ENCODE measurements at places on chromosomes 3 and 15.

- no peak for DNase-seq
Measured at GRCh38 chr3:125294411-125294810, 80.7 kb downstream of the ZNF148 start.

- no peak for DNase-seq
Measured at GRCh38 chr15:25345943-25346342, 92.9 kb downstream of the UBE3A start.

DNA sequence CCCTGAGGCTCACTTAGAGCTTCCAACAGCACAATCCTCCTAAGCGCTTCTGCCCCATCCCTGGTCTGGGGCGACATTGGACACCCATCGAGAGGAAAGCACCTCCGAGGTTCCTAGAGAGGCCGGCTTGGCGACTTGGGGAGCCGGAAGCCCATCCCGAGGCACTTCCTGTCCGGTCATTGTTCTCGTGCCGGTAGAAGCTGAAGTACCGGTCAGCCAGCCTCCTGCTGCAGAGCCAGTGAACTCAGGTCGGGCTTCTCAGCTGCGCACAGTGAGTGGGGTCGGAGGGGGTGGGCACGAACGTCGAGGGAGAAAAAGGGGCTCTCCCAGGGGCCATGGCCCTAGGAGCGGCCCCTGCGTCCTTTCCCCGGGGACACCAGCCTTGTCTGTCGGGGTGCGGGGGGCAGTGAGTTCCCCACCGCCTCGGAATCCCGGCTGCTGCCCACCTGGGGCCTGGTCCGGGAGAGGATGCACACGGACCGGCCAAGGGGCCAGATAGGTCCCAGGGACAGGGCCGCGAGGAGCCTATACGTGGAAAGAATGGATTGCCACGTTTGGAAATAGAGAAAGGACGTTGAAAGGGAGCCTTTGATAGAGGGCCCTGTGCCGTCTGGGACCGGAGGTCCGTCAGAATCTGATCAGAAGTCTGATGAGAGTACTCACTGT lies at the start of gene ZNF35:
ZNF35 (plus strand) TSS at position 169 of the 666 bp plus-strand sequence. CDS start 2,336 bp downstream, outside the sequence.
- DNase-seq = no peak

- DNase-seq = no peak
Measured at GRCh38 chr3:155196131-155197021, 97.1 kb downstream of the STRIT1 start.

- DNase-seq = no peak
Measured at GRCh38 chr3:32384938-32385337, 6.7 kb upstream of the CMTM7 start.

DNA sequence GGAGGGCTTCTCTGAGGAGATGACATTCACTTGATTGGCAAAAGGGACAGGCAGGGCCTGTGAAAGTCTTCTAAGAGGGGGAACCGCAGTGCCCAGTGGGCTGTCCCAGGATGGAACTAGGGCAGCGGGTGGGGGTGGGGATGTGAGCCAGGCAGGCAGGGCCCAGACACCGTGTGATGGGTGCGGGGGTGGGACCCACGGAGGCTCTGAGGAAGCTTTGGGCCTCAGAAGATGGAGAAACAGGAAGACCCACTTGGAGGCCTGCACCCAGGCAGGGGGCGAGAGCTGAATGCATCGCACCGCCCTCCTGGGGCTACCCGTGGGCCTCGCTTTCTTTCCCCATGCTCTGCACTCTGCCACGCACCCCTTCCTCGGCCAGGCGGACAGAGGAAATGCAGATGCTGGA lies 32.9 kb upstream of the ACAD9 start:
- DNase-seq = no peak

GRCh38 chr15:52440414-52440813 lies 88.3 kb downstream of the MYO5A start:
- no peak for DNase-seq

GRCh38 chr15:78429477-78429876 lies 8.5 kb upstream of the IREB2 start:
- no peak for DNase-seq

GRCh38 chr3:146115619-146116018 lies 45.4 kb downstream of the PLOD2 start:
- no peak for DNase-seq

- no peak for DNase-seq
Measured at GRCh38 chr3:112093180-112093522, 7.0 kb downstream of the C3orf52 start.

GRCh38 chr3:186551387-186551786 lies 7.2 kb upstream of the CRYGS start:
- DNase-seq = no peak

GRCh38 chr15:40688932-40689799 lies 5.8 kb upstream of the RAD51 start:
- no peak for DNase-seq

DNA sequence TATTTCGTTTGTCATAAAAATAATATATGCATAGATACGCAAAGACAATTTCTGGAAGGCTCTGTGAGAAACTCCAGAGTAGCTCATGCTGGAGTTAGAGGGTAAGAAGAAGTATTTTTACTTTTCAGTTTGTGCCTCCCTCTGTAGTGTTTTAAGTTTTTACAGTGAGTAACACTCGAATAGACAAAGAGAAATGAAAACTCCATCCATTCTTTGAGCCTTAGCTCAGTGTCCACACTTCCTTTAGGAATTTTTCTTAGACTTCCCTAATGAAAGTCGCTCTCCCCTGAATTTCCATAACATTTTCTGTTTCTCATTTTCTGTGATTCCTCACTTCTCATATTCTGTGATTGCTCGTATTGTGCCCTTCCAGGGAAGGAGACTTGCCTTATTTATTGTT lies 2.1 kb downstream of the BLOC1S6 start:
- DNase-seq = no peak

GRCh38 chr3:74613521-74614106 lies 845 bp downstream of the CNTN3 start:
- no peak for DNase-seq

DNA sequence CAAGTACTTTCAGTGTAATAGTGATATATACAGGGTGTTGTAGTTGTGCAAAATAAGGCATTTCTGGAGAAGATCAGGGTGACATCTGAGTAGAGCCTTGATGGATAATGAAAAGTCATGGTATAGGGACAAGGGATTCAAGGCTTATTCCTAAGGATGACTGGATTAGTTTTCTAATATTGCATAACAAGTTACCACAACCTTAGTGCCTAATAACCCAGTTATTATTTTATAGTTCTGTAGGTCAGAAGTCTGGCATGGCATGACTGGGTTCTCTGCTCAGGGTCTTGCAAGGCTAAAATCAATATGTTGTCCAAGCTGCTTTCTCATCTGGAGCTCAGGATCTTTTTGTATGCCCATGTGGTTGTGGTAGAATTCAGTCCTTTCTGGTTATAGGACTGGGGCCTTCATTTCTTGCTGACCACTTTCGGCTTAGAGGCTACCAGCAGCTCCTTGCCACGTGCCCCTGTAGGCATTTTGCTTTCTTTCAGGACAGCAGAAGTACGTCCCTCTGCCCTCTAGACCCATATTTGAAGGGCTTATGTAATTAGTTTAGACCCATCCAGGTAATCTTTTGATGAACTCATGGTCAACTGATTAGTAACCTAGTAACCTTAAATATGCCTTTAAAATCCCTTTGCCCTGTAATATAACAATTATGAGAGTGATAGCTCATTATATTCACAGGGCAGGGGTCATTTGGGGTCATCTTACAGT lies 73.2 kb upstream of the LRRFIP2 start:
- no peak for DNase-seq

- DNase-seq = no peak
Measured at GRCh38 chr3:126399351-126399735, 4.6 kb downstream of the CFAP100 start.

DNA sequence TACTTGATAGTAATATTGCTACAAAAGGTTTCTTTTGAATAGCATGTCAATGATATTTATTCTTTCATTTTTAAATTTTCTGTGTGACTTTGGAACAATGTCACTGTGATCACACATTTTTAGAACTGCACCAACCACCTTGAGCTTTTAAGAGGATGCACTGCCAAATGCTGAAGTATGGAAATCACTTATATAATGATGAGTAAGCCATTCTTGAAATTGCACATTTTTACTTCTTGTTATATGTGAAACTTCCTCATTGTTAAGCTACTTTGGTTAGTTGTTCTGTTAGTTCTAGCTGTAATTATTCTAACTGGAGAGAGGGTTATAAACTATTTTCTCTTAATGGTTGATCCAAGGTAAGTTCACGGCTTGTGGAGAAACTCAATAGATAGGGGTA lies 547.5 kb downstream of the ZIC1 start:
- no peak for DNase-seq

- DNase-seq = no peak
Measured at GRCh38 chr3:13206799-13207577, 133.8 kb upstream of the IQSEC1 start.

DNA sequence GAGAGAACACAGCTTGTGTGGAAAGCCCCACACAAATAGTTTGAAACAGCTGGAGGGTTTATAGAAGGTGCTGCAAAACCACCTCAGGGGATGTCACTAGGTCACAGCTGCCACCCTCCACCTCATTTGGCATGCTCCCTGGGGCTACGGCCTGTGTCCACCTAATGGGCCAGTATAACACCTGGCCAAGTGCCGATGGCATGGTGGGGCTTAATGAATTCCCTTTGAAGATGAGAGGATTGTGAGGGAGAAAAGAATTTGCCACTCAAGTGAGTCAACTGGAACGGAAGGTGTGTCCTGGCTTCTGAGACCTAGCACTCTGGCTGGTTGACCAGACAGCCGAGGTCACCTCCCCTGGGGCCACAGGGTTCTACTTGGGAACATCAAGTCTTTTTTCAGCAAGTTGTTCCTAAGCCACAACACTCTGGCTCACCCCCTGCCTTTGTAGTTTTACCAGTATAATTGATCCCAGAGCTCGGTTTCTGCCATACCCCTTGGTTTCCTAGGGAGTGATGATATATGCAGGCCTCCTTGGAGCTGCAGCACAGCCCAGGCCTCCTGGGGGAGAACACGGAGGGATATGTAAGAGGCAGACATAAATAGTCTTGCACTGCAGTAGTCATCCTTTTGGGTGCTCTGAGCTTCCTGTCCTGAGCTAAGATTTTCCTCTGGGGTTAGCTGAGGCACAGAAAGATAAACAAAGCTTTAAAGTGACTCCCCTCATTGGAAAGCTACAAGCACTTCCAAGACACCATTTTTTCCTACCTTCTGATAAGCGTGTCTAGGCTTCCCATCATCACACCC lies 178.2 kb upstream of the LPP start:
- DNase-seq = no peak

DNA sequence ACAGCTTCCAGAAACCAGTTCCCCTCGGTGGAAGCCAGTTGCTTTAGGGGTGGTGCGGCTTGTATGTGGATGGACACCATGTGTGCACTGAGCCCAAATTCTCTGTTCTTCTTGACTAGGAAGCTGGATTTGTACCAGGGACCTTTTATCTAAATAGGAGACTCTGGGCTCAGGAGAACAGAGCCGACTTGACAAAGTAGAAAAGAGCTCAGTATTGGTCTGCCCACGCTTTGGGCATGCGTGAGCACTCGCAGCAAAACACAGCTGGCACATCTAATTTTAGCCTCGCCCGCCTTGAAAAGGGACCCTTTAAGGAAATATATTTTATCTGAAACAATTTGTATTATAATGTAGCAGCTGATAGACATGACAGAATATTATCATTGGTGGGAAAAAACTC lies 1.1 kb upstream of the RBMS3 start:
- DNase-seq = no peak

GRCh38 chr3:26449996-26450395 lies 172.6 kb upstream of the LRRC3B start:
- DNase-seq = no peak

- no peak for DNase-seq
Measured at GRCh38 chr3:499001-499761, 302.6 kb downstream of the CHL1 start.

DNA sequence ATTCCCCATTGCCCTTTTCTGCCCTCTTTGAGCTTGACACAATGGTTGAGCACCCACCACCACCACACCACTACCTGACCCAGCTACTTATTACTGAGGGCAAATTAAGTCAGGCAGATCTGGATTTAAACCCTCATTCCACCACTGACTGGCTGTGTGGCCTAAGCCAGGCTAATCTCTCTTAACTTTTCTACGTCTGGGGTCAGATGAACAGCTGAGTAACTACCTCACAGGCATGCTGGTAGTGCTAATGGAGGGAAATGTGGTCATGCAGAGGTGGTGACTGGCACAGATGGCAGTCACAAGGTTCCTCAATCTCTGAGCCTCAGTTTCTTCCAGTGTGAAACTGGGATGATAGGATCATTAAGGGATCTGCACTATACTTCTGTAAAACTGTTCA lies 4.3 kb upstream of the MRPS25 start:
- no peak for DNase-seq

GRCh38 chr3:127118366-127118765 lies 74.6 kb upstream of the PRR23E start:
- no peak for DNase-seq

DNA sequence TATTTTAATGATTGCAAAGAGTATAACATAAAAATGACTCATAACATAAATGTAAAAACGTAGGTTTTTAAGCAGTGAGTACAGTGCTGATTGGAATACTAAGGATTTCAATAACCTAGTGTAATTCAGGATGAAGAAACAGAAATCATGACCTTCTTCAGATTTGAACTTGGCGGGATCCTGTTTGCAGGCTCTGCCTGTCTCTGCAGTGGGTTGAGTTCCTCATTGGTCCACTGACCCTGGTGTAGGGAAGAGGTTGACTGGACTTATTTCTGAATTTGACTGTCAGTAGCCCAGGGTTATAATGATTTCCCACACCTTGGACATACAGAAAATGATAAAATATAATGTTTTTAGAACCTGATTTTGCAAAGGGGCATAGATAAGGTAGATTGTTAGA lies 171.7 kb downstream of the FNDC3B start:
- DNase-seq = no peak

- DNase-seq = no peak
Measured at GRCh38 chr3:194253270-194253669, 97.9 kb downstream of the CPN2 start.

- DNase-seq = no peak
Measured at GRCh38 chr15:84685304-84685703, 27.3 kb upstream of the NMB start.

GRCh38 chr3:173778251-173778650 lies 380.7 kb downstream of the NLGN1 start:
- DNase-seq = no peak

GRCh38 chr3:130894130-130894985 lies 474 bp downstream of the ATP2C1 start:
- DNase-seq = peak; percentile 22

- peak; percentile 55 for DNase-seq
Measured at GRCh38 chr3:27721717-27722564, at the start of gene EOMES. Gene EOMES (minus strand): TSS chr3:27722323. CDS start chr3:27722294, 29 bp downstream.

DNA sequence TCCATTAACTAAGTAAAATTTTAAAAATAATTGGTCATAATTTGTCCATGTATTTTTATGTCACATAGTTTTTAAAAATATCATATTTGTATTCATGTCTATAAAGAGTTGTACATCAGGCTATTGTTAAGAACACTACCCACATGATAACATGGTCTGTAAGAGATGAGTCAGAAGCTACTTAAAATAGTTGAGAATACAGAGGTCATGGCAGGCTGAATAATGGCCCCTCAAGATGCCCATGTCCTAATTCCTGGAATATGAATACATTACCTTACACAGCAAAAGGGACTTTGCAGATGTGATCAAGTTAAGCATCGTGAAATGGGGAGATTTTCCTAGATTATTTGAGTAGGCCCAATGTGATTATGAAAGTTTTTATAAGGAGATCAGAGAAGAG lies 782.9 kb upstream of the GOLIM4 start:
- DNase-seq = no peak

All from activated T-cell treated with anti-CD3 and anti-CD28 coated beads for 1 hour (primary cell).